ENCODE measurements at places on chromosomes 13 and 19. TPM values are rescaled to one million over a fixed set of nuclear protein-coding genes. Genes with fewer than 3 reads are reported as not detected.

The TUBA3C gene
- polyA plus RNA-seq, result 0.31 TPM

The GATAD2A gene
- polyA plus RNA-seq, result 31.4 TPM

The ZNF440 gene
- polyA plus RNA-seq, result 1.8 TPM

The TUBGCP3 gene
- 25.1 TPM for polyA plus RNA-seq

The MZT1 gene
- 48.2 TPM for polyA plus RNA-seq

The DENND1C gene
- polyA plus RNA-seq, result 43.7 TPM

The DDA1 gene
- 61.5 TPM for polyA plus RNA-seq

The NCCRP1 gene
- polyA plus RNA-seq, result not detected

The C13orf42 gene
- polyA plus RNA-seq, result not detected

The ZNF587B gene
- 15.1 TPM for polyA plus RNA-seq

The ZNF665 gene
- polyA plus RNA-seq, result 1.3 TPM

The FLT1 gene
- polyA plus RNA-seq, result 0.87 TPM

The SCN1B gene
- 0.08 TPM for polyA plus RNA-seq

The ACER1 gene
- polyA plus RNA-seq, result not detected

The OLFM2 gene
- polyA plus RNA-seq, result 0.09 TPM

Measured in GM12878 (cell line).